ENCODE measurements at places on chromosomes 1 and 21.

DNA sequence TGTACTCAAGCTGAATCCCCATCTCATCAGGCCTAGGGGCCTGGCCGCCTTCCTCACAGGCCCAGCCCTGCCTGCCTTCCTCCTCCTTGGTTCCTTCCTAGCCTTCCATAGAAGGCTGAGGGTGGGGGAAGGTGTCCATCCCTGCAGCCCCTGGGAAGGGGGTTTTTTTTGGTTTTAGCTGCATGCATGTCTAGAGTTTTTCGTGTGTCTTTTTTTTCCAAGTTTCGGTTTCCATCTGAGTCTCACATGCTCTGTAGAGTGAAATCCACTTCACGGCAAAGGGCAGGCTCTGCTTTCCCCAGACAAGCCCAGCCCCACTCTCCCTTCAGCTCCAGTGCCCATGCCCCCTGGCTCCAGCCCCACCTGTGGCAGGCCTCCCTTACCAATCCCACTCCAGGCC lies 32.1 kb downstream of the GRHL3 start:
- DNase-seq, result no peak

- DNase-seq, result no peak
Measured at GRCh38 chr1:21734526-21734925, 48.4 kb downstream of the USP48 start.

GRCh38 chr1:231781892-231782291 lies 155.3 kb downstream of the DISC1 start:
- DNase-seq, result no peak

DNA sequence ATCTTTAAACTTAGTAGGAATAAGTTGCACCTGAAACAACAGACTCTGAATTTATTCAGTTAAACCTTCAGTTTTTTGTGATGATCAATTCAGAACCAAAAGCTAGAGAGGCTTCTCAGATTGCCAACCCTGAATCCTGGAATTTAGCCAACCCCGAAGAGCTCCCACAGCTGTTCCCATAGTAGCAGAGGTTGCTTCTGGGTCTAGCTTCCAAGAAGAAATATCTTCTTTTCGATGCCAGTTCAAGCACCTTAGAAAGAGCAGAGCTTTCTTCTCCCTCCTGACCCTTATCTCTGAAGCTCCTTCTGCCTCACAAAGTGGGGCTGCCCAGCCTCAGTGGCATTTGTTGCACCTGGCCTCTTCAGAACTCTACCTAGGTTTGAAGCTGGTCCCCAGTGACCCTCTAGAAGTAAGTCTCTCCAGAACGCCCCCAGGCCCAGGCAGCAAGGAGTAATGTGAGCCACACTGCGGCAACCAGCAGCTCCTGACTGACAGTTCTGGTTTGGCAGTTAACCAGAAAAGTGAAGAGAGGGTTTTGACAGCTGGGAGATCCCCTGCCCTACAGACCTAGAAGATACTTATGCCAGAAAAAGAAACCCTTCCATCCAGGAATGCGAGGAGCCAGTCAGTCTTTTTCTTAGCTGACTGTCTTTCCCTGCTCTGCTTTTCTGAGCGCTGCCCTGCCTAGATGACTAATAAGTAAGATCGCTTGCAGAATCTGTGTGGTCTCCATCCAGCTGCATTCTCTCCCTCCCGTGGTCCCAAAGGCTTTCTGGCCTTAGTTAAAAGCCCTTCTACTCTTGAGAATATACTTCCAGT lies 165.9 kb downstream of the ADGRL4 start:
- peak; percentile 65 for DNase-seq

DNA sequence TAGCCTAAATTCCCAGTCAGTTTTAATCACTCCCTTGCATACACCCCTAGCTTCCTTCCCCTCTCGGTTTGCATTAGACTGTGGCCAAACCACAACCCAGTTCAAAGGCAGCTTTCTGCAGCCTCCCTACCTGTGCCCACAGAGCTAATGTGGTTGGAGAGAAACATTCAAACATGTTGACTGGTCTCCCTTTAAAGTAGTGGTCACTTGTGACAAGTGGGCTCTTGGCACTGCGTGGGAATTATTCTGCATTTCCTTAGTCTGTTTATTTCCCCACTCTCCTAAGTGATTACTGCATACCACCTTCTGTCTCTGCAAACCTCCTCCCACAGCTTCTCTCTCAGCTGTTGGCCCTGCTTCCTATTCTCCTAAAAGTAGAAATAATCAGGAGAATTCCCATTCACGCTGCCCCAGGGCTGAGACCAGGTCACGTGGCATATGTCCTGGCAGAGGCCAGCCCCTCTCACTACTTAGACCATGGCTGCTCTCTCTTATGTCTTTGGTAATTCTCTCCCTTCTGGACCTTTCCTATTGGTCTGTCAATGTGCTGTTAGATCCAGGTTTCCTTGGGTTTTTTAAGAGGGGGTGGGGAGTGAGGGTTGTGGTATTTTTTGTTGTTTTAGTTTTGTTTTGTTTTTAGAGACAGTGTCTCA lies 38.4 kb upstream of the CD101 start:
- no peak for DNase-seq

GRCh38 chr1:207454046-207454964 lies at the start of gene CR2:
Gene CR2 (plus strand): TSS chr1:207454328. CDS start chr1:207454419, 91 bp downstream.
- DNase-seq, result no peak

GRCh38 chr1:111907321-111907720 lies 82.1 kb downstream of the KCND3 start:
- DNase-seq, result no peak

DNA sequence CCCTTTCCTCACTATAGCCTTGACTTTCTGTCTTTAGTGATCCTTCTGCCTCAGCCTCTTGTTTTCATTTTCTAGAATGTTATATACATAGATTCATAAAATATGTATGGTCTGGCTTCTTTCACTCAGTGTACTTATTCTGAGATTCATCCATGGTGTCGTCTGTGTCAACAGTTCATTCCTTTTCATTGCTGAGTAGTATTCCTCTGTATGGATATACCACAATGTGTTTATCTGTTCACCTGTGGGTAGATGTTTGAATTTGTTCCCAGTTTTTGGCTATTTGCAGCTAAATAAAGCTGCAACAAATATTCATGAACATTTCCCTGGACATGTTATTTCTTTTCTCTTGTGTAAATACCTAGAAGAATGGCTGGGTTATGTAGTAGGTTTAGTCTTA lies 131.8 kb downstream of the PCNX2 start:
- no peak for DNase-seq

All from stromal cell of bone marrow (primary cell).